ENCODE measurements at places on chromosomes 11 and 22.

DNA sequence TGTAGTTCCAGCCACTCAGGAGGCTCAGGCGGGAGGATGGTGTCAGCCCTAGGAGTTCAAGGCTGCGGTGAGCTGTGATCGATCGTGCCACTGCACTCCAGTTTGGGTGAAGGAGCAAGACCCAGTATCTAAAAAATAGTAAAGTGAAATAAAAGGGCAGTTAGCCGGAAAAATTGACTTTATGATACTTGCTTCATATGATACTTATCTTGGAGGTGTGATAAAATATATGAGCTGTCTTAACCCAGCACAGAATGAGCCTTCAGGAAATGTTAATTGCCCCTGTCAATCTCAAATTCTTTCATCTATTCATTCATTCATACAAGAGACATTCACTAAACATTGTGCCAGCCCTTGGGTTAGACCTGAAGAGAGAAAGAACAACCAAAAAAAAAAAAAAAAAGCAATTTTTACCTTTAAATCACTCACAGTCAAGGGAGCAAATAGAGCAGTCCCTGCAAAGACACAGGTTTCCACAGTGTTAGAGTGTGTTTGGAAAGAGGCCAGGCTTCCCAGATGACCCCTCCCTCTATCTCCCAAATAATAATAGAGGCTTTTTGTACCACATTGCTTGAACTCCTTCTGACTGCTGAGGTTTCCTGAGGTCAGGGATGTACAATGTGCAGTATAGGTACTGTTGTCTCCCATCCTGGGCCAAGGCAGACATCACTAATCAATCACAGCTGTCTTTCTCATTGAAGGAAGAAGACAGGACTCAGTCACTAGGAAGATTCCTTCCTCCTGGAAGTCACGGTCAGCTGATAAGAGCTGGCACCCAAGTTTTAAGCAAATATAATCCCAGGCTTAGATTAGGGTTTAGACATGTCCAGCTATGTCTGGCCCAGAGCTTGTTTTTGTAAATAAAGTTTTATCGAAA is 454.6 kb downstream of the MIAT start:
- DNase-seq: no peak

DNA sequence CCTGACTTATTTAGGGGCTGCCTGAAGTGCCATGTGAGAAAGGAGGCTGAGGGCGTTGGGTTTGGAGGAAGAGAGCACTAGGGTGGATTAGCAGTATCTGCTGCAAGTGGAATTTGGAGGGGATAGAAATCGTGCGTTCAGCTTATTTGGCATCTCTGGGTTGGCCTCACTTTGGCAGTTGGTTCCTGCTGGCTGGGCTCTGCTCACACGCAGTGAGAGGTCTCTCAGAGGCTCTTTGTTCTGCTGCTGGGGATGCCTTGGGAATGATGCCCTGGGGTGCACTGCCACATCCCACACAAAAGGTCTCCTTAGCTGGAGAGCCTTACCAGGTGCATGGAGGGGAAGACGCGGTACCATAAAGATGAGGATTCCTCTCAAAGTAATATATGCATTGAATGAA is 17.7 kb upstream of the MICAL2 start:
- DNase-seq: no peak

GRCh38 chr22:50698546-50698945 is 25.9 kb downstream of the SHANK3 start:
- DNase-seq: no peak

DNA sequence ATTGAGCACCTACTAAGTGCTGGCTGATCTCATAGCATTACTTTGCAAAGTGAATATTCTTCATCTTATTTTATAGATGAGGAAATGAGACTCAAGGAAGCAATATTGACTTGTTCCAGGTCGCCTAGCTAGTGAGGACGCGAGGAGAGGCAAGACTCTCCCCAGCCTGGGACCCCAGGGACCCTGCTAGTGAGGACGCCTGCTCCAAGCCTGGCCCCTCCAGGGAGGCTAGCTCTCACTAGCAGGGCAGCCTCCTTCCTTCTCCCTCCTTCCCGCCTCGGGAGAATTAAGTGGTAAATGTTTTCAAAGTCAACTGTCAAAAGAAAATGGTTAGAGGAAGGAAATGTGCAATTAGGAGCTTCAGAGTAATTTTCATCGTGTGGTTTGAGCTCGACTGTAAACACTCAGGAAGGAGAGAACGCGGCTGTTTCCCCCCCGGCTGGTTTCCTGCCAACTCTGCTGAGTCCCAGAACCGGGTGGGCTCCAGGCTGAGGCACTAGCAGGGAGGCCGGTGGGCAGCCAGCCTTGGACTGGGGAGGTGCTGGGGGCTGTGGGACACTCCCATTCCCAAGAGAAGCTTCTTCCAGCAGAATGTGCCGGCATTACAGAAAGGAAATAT is 17.9 kb downstream of the MYEOV start:
- DNase-seq: no peak

DNA sequence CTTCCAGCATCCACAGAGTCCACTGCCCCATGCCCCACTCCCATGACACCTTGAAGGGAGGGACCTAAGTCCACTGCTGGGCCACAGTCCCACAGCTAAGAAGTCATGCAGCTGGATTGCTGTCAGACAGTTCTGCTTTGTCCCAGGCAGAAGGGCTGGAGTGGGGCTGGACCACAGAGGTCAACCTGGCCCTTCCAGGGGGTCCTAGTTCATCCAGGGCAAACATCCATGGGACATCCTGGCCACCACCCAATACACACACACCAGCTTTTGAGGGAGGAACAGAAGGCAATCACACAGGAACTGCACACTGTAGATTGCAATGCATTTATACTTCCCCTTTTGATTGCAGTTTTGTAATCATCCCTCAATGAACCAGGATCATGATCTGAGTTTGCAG is 11.3 kb upstream of the APOL4 start:
- no peak for DNase-seq

- DNase-seq: no peak
Measured at GRCh38 chr11:124582565-124582964, 12.8 kb downstream of the OR8A1 start.

DNA sequence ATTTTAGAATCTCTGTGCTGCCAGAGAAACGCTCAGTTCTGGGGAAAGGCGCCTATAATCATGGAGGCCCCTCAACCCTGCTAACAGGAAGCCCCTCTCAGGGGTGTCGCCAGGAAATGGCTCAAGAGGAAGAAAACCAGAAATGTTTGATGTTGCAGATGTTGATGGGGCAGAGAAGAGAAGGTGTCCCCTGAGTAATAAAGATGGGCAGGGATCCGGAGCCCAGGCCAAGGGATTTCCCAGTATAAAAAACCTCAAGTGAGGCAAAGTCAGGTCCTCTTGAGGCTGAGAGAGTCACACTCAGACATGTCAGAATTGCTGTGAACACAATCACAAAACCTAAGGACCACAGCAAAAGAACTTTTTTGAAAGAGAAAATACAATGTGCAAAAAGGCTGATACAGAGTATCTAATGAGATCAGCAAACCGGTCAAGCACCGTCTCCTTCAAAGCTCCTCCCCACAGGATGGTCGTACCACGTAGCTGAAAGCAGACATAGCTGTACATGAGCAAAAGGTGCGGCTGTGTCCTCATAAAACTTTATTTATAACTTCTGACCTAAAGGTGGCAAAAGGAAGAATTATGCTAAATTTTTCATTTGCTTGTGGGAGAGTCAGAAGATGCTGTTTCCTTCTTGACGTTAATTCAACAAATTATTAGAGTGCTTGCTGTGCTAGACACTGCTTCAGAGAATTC is 12.2 kb downstream of the MOV10L1 start:
- DNase-seq: no peak

DNA sequence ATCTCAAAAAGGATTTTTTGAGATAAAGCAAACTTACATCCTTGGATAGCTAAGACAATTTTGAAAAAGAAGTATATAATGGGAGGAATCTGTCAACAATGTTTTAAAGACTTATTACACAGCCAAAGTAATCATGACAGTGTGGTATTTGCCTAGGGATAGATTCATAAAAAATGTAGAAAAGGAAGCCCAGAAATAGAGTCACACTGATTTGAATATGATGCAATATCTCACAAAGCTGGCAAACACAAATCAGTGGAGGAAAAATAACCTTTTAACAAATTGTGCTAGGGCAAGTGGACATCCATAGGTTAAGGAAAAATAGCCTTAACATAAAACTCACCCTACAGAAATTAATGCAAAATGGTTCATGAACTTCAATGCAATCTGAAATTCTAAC is 6.0 kb downstream of the XKR3 start:
- no peak for DNase-seq

- no peak for DNase-seq
Measured at GRCh38 chr22:33073989-33074418, 15.8 kb upstream of the SYN3 start.

GRCh38 chr11:119111361-119111925 is 4.3 kb downstream of the C2CD2L start:
- no peak for DNase-seq

Data from stimulated activated CD4-positive, alpha-beta T cell treated with anti-CD3 and anti-CD28 coated beads, Interleukin-4, amount 100 ng/mL, for 24 hours (primary cell).